ENCODE measurements at places on chromosomes 12 and 14.

- DNase-seq: no peak
Measured at GRCh38 chr14:68973639-68974038, 5.5 kb downstream of the ACTN1 start.

DNA sequence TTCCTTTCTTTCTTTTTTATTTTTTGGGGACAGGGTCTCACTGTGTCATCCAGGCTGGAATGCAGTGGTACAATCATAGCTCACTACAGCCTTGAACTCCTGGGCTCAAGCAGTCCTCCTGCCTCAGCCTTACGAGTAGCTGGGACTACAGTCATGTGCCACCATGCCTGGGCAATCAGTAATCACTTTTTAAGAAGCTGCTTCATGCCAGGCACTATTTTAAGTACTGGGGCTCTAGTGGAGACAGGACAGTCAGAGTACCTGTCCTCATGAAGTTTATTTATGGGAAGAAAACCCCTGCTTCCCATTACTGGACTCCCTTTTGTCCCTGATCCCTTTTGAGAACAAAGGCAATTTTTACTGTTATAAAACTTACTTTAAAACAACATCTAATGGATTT is 124.0 kb upstream of the NPAS3 start:
- no peak for DNase-seq

- DNase-seq: no peak
Measured at GRCh38 chr12:560691-561390, 101.1 kb downstream of the B4GALNT3 start.

DNA sequence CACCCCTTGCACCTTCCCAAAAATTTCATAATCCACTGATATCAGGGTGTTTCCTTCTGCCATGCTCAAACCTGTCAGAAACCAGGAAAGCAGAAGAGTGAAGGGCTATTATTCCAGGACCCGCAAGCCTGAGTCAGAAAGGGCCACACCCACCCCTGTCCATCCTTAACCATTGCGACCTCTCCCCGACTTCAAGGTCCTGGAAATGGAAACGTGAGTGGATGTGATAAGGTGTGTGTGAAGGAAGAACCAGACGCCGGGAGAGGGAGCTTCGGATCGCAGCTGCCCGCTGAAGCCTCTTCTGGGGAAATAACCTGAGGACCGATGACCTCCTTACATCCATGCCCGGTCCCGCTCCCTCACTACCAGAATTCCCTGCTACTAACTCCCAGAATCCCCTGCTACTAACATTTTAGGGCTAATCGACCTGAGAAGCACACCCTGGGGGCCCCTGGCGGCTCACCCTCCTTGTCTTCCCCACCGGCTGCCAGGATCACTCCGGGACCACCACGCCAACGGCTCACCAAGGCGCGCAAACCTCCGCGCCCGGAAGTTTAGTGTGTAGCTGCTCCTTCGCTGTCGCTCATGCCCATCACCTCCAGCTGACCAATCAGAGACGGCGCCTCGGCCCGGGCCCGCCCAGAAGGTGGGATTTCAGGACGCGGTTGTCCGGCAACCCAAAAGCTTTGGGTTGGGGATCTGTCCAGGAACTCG is at the start of gene ACYP1:
ACYP1 (minus strand) TSS at position 534 of the 714 bp plus-strand sequence; CDS start at position 63, 471 bp downstream.
- peak; percentile 93 for DNase-seq

GRCh38 chr12:132618683-132619043 is at the start of gene P2RX2:
Gene P2RX2 (plus strand): TSS chr12:132618776. CDS start chr12:132618817, 41 bp downstream.
- DNase-seq: no peak

DNA sequence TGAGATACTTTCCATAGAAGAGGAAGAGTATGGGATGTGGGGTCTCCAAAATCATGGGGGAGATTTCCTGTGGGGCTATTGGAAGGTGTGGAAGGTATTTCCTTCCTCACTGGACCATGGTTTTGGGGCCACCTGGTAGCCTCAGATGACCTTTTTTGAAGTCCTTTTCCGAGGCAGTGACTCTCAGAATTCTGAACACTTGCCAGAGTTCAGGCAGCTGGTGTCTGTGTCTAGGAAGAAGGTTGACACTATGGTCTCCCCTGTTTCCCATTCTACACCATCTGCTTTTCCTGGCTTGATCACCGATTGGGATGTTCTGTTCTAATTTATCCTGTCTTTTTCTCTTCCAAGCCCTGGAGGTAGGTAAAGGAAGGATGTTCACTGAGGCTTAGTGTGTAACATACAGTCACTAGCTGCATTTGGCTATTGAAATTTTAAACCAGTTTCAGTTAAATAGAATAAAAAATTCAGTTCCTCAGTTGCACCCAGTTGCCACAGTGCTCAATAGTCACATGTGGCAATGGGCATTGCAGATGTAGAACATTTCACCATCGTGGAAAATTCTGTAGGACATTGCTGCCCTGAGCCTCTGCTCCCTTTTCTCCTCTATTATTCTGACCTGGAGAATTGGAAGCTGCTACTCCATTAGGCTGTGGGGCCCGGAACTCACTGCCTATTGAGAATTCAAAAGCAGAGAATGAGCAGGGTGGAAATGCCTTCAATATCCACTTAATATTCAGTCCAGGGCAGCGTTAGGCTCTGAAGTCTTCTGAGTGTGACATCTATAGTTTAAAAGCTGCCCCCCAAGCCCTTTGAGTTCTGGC is 11.0 kb upstream of the PLEKHG3 start:
- DNase-seq: no peak

DNA sequence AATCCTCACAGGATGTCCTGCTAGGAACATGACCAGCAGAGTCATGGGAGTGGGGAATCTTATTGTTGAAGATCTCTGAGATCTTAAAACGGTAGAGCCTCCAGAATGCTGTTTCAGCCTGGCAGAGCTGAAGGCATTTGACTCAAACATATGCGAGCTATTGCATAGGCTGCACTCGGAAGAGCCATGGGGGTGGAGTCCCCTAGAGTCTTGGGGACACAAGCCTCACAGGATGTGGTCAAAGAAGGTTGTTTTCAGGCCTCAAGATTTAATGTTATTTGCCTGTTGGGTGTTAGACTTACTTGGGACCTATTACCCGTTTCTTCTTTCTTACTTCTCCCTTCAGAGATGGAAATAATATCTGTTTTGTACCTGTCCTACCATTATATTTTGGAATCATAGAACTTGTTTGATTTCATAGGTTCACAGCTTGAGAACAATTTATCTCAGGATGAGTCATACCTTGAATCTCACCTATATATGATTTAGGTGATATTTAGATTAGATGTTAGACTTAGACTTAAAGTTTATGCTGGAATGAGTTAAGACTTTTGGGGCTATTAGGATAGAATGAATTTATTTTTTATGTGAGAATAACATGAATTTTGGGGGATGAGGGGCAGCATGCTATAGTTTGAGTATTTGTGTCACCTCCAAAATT is 172.2 kb upstream of the ATP2B1 start:
- peak; percentile 80 for DNase-seq

- DNase-seq: no peak
Measured at GRCh38 chr12:120771097-120771496, 45.5 kb downstream of the ACADS start.

DNA sequence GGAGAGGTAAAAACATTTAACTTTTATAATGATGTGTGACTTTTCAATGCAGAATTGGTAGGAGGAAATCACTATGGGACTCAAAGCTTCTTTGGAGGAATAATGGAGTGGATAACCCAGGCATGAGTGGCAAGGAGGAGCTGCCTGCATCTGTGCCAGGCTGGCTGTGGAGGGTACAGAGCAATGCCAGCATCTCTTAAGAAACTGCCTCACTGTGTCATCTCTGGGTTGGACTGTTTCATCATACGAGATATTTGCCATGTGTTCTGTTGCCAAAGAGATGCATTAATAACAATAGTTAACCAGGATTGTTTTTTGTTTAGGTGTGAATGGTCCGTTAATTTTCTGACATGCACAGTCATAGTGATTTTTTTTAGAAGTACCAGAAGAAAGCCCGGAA is 183.7 kb upstream of the NTF3 start:
- DNase-seq: no peak

GRCh38 chr12:131944601-131945251 is 5.0 kb upstream of the EP400 start:
- DNase-seq: no peak

DNA sequence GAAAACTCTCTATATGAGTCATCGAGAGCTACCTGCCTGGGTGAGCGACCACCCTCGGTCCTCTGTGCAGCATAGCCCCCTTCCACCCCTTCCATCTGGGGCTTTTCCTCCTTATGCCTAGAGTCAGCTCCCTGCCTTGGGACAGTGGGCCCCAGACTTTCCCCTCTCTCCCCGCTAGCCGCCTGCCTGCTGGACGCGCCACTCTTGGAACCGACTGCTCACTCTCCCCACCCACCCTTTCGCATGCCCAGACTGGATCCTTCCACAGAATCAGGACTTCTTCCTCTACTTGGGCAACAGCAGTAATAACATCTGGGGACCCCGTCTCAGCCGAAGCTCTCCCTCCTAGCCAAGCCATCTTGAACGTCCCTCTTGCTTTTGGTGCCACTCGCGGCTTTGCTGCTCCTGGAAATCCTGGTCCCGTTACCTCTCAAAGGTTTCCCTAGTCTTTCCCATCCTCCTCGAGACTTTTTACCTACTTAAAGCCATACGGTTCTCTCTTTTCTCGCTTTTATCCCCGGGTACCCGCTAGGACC is 671 bp downstream of the ESYT1 start:
- no peak for DNase-seq

GRCh38 chr12:128817111-128818015 is 6.4 kb downstream of the SLC15A4 start:
- no peak for DNase-seq

GRCh38 chr12:90995010-90995409 is 9.8 kb downstream of the EPYC start:
- no peak for DNase-seq

- no peak for DNase-seq
Measured at GRCh38 chr14:68657300-68658028, 135.4 kb downstream of the ZFP36L1 start.

DNA sequence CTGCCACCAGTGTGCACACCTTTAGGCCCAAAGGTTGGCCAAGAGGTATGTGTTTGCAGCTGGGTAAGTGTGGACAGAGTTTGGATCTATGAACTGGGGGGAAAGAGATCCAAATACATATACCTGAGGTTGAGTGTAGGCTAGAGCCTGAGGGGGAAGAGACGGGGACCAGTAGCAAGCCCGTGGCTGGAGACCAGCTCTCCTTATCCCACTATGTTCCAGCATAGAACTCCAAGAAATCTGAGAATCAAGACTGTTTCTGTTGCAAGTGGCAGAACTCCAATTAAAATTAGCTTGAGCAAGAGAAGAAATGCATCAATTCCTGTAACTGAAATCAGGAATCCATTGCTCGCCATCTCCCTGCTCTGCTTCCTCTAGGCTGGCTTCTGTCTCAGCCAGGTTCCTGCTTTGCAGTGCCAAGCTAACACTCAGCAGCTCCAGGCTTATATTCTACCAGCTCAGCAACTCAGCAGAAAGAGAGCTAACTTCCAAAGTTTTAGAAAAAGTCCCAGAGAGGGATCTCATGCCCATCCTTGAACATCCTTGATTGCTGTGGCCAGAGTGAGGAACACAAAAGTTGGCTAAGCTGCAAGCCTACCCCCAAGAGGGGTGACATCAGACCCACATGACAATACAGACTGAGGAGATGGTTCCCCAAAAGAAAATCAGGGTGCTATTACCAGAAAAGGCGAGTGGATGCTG is 1.5 kb upstream of the PCK2 start:
- no peak for DNase-seq

GRCh38 chr12:14952299-14952921 is 9.0 kb downstream of the ARHGDIB start:
- peak; percentile 87 for DNase-seq

DNA sequence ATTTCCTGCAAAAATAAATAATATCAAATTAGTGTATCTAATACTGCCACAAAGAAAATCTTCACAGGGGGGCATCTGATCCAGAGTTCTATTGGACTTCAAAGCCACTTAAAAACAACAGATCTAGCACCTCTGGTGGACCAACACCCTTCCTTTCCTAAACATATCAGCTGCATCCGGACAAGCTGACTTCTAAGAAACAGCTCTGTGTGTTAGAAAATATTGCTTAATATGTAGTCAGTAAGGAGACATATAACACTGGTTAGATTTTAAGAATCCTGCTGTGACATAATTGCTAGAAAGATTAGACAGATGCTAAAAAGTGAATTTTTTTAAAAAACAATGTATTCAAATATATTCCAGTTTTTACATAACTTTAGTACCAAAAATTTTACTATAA is 61.1 kb upstream of the PTPRB start:
- DNase-seq: no peak

- no peak for DNase-seq
Measured at GRCh38 chr14:23147676-23148075, 28.6 kb upstream of the CEBPE start.

DNA sequence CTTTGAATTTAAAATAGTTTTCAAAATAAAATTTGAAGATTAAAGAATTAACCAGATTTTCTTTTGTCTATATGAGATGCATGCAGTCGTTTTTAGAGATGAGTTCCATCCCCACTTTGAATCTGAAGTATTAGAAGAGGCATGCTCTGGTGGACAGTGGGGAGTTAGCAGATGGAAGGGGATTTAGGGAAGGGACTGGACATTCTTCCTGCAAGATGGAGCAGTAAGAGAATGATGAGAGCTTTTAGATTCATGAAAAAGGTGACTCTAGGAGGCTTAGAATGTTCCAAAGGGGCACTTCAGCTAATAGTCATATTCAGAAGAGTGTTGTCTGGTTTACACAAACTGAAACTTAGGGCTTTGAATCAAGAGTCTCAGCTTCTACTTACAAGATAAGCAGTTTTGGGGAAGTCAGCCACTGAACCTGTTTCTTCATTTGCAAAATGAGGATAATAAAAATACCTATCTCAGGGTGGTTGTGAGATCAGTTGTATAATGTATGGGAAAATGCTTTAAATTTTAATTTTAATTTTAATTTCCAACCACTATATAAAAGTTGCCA is 3.7 kb downstream of the ZBTB1 start:
- no peak for DNase-seq

DNA sequence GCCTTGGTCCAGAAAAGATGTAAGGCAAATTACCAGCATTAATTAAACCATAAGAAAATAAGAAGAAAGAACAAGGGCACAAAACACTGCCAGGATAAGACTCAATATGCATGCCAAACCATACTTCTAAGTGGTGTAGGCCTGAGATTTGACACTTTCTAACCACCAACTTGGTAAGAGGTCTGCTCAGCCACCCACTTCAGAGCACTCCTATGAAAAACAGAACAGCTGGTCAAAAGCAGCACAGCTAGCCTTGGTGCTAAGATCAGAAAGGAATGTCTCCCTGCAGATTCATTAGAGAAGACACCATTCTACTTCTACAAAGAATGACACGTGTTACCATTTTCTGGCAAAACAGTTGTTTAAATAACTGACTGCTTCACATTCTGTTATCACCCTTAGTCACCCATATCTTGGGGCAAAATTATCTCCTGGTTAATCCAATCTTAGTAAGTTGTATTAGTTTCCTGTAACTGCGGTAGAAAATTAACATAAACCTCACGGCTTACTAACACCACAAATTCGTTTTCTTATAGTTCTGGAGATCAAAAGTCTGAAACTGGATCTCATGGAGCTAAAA is 13.2 kb downstream of the RPS6KA5 start:
- peak; percentile 15 for DNase-seq

Data from CD4-positive, alpha-beta T cell treated with Interleukin-2 at 100 ng/mL for 4 hours (primary cell).